ENCODE measurements at places on chromosomes 7 and 10. TPM values are rescaled to one million over a fixed set of nuclear protein-coding genes. Genes with fewer than 3 reads are reported as not detected.

MDFIC gene
- 19.1 TPM for total RNA-seq

PNLIPRP2 gene
- not detected for total RNA-seq

ITPRID1 gene
- total RNA-seq, result not detected

FEZF1 gene
- total RNA-seq, result not detected

MOGAT3 gene
- total RNA-seq, result not detected

MBL2 gene
- not detected for total RNA-seq

GNG11 gene
- total RNA-seq, result 4.0 TPM

LIPM gene
- not detected for total RNA-seq

AKR1C4 gene
- total RNA-seq, result not detected

DNA sequence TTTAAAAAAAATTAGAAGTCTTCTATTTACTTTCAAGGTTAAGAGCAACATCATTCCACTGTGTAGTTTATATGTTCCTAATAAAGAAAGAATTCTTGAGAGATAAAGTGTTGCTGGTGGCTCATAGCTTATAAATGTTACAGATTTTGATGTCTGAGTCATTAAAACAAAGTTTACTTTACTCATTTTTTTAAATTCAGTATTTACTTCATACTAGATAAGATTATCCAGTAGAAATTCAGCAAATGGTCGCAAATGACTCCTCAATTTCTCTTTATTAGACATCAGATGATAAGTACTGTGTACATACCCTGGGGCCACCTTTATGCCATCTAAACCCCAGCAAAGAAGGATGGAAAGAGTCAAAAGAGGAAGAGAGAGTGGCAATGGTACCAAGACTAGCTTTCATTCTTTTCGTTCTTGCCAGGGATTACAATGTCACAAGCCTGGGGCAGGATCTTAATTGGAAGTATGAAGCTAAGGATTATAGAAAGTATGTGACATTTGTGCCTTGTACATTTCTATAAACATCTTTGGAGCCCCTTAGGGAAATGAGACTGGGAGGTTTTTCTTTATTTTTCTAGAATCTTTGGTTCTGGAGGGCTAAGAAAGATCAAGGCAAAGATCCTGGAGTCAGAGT is 206.1 kb downstream of the CHRM2 start:
- DNase-seq, result no peak

DNA sequence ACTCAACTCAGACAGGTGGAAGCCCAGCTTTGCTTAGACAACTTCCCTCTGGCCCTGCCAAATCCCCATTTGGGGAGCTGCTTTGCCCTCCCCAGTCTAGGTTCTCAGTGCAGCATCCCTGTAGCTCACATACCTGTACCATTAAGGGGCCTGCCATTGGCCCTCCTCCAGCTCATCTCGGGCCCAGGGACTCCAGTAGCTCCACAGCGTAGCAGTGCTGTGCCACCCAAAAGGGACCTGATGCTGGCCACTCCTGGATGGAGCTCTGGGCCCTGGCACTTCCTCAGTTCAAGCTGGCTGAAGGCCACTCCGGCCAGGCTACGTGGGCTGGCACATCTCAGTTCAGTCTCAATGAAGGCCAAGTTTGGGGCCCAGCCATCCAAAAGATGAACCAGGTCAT is 7.4 kb downstream of the LRIT1 start:
- DNase-seq, result no peak

- DNase-seq, result no peak
These were observed 56.5 kb upstream of the WIPF3 start for GRCh38 chr7:29749701-29750321.

DNA sequence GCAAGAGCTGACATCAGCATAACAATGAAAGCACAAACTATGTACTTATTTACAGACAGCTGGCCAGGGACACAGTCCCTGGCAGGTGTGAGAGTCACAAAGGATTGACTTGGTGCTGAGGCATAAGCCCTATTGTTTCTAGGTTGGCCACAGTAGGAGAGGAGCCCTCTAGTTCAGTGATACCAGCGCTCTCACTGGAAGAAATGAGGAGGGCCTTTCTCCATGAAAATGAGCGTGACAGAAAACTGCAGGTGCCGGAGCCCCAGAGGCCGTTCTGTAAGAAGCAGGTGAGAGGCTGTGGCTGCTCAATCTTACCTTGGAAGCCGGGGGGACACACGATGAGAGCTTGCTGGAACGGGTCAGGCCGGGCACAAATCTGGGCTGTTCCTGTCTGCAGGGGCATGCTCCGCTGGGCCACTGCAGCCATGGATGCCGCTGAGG is 90.5 kb downstream of the CLEC2L start:
- DNase-seq, result no peak

DNA sequence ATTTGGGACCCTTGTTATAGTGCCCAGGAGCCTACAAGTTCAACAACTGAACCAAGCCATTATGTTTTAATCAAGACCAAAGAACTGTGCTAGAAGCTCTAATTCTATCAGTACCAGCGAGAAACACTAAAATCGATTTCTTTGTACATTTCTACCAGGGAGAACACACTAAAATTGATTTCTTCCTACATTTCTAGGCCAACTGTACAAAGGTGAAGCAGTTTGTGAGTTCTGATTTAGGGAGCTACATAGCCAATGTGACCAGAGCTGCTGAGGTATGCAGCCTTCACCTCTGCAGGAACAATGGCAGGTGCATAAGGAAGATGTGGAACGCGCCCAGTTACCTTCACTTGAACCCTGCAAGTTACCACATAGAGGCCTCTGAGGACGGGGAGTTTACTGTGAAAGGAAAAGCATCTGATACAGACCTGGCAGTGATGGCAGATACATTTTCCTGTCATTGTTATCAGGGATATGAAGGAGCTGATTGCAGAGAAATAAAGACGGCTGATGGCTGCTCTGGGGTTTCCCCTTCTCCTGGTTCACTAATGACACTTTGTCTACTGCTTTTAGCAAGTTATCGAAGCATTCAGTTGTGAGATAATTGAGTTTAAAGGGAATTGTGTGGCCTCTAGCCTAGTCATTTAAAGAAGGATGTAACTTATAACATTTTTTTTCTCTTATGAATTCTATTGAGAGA is 31.7 kb downstream of the HYAL4 start:
- no peak for DNase-seq

DNA sequence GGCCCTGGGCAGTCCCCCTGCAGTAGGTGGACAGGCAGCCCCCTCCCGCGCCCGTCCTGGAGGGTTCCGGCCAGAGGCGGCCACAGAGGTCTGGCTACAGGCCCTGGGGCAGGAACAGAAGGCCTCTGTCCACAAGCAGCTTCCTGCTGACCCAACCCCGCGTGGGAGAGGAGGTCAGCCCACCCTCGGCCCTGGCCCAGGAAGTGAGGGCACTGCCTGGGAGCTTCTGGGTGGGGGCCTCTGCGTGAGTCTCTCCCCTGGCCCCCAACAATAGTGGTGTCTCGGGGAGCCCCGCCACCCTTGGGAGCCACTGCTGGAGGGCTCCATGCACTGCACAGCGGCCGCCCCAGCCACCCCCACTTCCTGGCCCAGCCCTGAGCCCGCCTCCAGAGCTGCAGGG is 4.7 kb downstream of the MICALL2 start:
- no peak for DNase-seq

DNA sequence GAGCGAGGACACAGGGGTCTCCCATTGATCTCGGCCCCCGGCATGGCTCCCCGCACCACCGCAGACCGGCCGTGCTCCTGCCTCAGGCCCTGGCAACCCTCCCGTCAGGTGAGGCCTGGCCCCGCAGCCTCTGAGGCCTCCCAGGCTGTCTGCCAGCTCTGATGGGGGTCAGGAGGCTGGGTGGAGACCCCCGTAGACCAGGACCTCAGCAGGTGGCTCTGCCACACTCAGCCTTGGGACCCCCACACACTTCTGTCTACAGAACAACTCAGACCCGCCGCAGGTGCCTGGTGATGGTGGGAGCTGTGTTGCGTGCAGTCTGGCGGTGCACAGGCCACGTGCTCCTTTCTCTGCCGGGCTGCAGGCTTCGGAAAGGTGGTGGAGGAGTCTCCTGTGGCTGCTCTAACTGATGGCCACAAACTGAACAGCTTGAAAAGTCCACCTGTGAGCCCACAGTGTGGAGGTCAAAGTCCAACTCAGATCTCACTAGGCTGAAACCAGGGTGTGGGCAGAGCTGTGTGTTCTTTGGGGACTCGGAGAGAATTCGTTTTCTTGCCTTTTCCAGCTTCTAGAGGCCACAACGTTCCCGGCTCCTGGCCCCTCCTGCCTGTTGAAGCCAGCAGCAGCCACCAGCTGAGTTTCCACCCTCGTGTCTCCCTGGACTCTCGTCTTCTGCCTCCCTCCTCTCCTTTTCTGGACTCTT is 62.5 kb downstream of the PWWP2B start:
- DNase-seq, result no peak

DNA sequence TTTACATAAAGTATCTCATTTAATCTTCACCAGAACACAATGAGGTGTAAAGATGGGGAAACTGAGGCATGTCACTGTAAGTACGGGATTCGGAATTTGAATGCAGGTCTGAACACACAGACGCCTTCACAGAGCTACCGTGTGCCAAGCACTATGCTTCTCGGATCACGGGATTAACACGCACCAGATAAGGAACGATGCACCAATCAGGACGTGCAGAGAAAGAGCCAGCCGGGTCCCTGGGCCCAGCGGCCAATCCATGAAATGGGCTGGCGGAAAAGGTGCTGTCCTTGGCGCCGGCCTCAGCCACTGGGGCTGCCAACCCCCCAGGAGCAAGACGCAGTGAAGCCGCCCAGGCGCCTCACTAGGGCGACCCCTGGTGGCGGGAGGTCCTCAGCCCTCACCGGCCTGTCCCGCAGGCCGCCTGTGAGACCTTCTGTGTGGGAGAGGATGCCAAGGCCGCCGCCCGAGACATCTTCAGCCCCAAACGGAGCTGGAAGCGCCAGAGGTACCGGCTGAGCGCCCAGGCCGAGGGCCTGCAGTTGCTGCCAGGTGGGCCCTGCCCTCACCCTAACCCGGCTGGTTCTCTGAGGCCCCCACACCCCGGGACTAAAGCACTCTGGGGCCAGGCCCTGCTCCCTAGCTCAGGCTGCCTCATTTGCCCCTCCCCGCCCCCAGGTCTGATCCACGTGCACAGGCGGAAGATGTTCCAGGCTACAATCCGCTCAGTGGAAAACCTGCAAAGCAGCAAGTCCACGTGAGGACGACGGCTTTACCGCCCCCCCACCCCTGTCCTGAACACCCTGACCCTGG is 15.6 kb downstream of the ATG9B start:
- peak; percentile 87 for DNase-seq

DNA sequence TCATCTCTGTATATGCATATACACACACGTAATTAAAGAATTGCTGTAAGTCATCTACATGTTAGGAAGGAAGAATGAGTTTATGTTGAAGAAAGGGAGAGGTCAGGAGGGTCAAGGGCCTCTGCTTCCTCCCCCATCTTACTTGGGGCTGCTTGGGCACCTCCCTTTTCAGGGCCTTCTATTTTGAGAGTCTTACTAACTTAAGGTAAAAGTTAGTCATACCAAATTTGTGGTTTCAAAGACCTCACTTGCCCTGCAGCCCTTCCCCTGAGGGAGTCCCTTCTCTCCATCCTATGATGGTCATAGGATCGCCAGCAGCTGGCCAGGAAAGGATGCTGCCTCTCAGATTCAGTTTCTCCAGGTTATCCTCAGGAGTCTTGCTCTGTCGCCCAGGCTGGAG is 2.6 kb downstream of the PLEKHS1 start:
- DNase-seq, result no peak

- DNase-seq, result no peak
These were observed 57.3 kb downstream of the REEP3 start for GRCh38 chr10:63578501-63578900.

DNA sequence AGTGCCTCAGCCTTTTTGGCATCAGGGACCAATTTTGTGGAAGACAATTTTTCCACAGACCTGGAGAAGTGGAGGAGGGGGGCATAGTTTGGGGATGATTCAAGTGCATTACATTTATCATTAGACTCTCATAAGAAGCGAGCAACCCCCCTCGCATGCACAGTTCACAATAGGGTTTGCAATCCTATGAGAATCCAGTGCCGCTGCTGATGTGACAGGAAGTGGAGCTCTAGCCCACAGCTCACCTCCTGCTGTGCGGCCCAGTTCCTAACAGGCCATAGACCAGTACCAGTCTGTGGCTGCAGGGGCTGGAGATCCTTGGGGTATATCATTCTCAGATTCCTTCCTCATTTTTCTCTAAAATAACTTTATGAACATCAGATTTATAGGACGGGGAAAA is 50.8 kb downstream of the ATAD1 start:
- DNase-seq, result no peak

- no peak for DNase-seq
These were observed 31.2 kb downstream of the BMPER start for GRCh38 chr7:33936503-33936902.

- DNase-seq, result no peak
These were observed 77.6 kb downstream of the VTI1A start for GRCh38 chr10:112524641-112525040.

DNA sequence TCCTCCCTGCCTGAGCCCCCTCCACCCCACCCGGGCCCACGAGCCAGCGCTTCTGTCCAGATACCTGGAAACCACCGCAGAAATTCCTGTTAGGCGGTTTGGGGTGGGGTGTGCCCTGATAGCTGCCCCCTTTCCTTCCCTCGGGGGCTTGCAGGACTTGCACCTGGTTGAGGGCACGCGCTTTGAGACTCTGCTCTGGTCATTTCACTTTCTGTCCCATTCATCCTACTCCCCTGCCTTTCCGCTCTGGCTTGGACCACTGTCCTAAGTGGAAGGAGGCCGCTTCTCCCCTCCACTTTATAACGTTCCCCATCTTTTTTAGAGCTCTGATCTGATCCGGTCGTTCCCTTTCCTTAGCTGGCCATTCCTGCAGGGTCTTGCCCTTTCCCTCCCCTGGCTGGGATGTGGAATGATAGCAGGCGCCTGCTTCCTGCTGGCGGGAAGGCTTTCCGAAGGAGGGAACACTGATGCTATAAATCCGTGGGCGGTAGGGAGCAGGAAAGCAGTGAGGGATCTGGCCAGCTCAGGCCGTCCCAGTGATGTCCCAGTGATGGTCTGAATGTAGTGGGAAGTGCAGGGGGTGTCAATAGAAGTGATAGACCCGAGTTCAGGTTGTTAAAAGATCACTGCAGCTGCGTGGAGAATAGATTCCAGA is 852 bp upstream of the PRKAR1B start:
- DNase-seq, result no peak

DNA sequence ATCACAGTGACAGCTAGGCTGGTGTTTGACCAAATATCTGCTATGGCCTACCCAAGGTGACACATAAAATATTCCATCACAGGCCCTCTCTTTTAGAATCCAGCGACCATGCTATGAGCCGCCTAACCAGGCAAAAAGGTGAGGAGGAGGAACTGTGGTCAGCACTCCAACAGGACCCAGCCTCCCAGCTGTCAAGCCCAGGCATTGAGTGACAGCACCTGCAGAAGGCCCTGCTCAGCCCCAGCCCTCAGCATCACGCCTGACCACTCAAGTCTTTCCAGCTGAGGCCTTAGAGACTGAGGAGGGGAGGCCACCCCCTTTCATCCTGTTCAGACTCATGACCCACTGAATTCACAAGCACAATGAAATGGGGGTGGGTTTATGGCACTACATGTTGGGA is 43.0 kb downstream of the CXCL12 start:
- no peak for DNase-seq
